ENCODE measurements at places on chromosomes 16 and 17.

DNA sequence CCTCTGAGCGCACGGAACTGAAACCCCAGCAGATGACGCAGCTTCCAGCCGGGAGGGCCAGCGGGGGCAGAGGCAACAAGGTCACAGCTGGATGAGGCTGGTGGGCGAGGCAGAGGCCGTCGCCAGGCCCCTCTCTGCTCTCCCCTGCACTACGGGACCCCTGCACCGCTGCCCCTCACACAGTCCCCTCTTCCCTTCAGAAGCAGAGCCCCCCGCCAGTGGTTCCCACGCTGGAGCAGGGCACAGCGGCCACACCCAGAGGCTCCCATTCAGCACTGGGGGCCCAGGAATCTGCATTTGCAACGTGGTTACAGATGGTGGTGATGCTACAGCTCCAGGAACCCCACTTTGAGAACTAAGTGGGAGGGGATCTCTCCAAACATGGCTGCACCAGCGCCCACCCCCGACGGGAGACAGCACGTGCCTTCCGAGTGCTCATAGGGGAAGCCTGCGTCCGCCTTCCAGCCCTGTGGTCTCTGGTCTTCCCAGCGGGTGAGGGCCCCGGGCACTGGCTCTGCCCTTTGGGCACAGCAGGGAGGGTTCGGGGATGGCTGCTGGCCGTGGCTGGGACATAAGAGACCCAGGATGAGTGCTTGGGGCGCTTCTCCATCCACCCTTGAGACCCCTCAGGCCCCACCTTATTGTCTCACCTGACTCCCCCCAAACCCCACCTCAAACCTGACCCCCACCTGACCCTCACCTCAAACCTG, 4.7 kb upstream of the RAB40B start:
- DNase-seq = no peak

- DNase-seq = peak; percentile 59
These were observed at the start of gene PIGQ for GRCh38 chr16:569445-570254. Gene PIGQ (plus strand): TSS chr16:569968. CDS start chr16:574075, 4,107 bp downstream.

- no peak for DNase-seq
These were observed at the start of gene MYH8 for GRCh38 chr17:10421900-10422542. Gene MYH8 (minus strand): TSS chr17:10421950. CDS start chr17:10420227, 1,723 bp downstream.

- DNase-seq = no peak
These were observed 218.2 kb downstream of the TMEM114 start for GRCh38 chr16:8372141-8372540.

DNA sequence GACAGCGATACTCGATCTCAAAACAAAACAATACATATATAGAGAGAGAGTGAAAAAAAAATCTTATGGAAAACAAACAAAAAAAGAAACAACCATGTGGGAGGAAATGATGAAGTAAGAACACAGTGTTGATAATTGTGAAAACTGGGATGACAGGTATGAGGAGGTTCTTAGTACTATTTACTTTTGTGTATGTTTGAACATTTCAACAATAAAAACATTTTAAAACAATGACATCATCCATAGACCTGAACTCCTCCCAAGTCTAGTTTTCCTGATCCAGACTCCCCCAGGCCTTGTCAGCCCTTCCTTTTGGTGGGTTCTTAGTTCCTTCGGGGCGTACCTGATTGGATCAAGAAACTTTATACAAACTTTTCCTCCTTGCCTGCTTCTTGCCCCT, 51.7 kb downstream of the CCDC42 start:
- no peak for DNase-seq

GRCh38 chr17:61010661-61011170, 333.1 kb downstream of the BCAS3 start:
- DNase-seq = no peak

DNA sequence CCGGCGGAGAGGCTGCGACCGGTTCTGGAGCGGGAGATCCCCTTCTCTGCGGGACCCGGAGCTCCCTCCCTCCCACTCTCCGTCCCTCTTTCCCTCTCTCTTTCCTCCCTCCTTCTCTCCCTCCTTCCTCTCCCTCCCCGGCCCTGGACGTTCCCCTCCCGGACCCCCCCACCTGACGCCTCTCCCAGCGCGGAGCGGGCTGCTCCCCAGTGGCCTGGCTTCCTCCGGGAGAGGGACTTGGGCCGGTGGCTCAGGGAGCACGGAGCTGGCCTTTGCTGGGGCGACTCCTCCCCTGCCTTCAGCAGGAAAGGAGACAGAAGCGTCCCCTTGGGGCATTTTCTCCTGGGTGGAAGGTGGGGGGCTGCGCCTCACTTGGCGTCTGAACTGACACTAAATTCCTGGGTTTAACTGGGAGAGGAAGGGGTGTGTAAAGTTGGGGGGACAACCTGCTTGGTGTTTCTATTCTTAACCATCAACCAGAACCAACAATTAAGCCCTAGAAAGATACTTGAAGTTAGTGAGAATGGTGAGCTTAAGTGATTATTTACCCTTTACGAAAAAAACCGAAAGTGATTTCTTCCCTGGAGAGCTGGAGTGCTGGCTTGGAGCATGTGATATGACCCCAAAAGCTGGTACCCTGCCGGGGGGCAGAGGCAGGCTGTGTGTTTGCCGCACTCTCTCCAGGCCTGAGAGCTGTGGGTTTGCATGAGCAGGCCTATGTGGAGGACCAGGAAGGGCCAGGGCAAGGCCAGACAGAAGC, 775 bp downstream of the SPIRE2 start:
- DNase-seq = no peak

- no peak for DNase-seq
These were observed 394.9 kb upstream of the SALL1 start for GRCh38 chr16:51545951-51546350.

DNA sequence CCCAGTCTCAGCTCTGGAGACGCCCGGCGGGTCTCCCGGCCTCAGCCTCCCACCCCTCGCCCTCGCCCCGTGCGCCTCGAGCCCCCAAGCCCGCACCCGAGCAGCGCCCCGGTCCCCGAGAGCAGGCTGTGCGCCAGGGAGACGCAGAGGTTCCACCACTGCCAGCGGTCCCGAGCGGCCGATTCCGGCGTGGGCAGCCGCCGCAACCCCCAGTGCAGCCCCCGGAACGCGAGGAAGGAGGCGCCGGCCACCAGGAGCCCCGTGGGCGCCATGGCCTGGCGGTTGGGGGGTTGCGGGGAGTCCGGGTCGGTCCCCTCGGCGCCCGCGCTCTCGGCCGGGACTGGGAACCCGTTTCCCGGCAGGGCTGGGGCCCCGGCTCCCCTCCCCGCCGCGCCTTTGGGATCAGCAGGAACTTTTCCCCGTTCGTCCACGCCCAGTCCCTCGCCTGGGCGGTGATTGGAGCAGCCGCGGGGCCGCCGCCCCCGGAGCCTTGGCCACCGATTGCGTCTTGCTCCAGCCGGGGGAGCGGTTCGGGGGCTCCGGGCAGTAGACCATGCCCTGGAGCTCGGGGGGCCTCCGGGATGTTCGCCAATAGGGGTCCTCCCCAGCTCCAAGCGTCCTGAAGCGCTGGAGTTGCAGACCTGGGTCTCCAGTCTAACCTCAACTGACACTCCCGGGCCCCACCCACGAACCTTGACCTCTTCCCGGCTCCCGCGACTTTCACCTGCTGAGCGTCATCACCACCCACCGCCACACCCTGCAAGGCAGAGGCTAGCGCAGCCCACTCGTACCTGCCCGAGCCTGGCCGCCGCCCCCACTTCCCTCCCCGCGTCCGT, at the start of gene TLCD2:
TSS of gene TLCD2 (minus strand) at position 407 of the 836 bp plus-strand sequence. CDS start at position 272, 135 bp downstream.
- DNase-seq = no peak

DNA sequence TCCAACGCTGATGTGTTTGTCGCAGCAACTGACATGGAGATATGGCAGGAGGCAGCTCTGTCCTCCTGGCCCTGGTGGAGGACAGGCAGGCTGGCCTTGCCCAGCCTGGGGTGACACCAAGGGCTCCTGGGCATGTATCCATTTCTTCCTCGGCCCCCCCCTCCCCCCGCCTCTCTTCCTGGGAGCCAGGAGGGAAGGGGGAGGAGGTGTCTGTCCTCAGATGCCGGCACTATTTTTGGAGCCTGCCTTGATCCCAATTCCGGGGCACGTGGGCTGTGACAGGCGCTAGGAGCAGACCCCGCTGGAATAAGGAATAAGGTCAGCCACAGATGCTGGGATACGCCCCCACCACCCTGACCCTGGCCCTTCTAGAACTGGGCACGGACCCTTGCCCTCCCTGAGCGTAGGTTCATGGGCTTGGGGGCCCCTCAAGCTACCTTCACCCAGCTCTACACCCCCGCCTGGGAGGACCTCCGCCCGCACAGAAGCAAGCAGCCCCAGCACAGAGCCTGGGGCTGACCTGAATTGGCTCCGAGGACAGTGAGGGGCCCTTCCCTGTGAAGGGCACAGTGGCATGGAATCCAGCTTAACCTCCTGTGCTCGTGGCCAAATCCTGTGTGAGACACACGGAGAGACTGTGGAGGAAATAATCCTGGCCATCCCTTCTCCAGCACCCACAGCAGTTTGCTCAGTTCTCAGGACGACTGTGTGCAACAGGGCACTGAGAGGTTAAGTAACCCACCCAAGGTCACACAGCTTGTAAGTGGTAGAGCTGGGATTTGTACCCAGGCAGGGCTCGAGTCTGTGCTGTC, 24.1 kb downstream of the SEC14L5 start:
- no peak for DNase-seq

DNA sequence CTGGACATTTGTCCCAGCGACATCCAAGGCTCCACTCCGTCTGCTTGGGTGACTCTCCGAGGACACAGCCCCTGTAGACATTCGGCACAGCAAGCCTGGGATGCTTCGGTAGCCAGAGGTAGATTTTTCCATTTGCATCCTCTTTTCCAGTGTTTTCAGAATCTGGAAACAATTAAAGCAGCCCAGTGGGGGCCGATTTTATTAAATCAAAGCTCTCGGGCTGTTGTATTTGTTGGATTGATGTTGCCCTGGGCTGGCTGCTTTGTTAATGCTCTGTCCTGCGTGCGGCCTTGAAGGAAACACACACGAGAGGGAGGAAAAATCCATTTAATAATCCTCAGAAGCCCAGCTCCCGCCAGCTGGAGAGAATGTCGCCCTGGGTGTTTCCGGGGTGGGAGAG, 158.1 kb upstream of the CIBAR2 start:
- DNase-seq = no peak

- DNase-seq = no peak
These were observed 24.6 kb downstream of the CEP112 start for GRCh38 chr17:66167189-66167815.

DNA sequence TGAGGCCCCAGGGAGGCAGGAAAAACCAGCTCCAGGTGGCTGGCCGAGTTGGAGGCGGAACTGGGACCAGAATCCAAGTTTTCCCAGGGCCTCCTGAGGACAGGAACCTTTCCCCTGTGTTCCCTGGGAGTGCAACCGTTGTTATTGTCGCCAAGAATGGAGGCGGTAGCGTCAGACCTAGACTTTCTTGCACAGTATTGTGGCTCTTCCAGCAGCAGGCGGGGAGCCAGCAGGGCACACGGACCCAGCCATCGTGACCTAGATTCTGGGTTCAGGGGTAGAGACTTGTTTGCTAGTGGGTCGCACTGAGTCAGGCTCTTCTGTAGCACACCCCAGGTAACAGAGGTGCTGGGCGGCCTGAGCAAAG, 667 bp upstream of the KIF19 start:
- DNase-seq = no peak

DNA sequence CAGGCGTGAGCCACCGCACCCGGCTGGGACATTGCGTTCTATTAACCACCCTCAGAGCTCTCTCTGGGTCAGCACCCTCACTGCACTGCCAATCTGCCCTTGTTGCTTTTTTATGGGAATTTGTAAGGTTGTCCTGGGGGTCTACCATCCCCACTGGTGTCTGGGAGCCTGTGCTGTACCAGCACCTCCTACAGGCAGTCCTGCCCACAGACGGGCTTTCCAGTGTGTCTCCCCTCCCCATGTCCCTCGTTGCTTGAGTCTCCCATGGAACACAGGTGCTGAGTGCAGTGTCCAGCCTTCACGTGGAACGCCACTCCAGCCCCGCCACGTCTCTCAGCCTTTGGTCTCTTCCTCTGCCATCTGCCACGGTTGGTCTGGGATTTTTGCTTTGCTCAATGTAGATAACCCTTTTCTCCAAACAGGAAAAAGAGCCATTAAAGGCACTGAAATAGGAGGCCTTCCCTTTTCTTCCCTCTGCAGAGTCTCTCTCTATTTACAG, 68.0 kb upstream of the CBX4 start:
- DNase-seq = no peak

GRCh38 chr16:71526111-71526631, at the start of gene CHST4:
Gene CHST4 (plus strand): TSS chr16:71526426. CDS start chr16:71536678, 10,252 bp downstream.
- DNase-seq = no peak

DNA sequence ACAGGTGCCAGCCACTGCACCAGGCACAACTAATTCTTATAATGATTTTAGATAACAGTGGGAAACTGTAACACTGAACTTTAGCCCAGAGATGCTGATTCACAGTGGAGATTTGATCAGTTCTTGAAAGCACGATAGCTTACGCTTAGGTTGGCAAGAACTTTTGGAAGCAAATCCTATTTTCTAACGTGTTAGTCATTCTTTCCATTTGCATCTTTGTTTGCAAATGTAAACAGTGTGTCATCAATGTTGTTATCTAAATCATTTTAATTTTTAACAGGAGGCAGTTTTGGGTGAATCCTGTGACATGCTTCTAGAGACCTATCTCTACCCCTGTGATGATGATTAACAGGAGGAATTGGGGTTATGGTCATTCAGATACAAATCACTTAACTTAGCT, 35.7 kb upstream of the GNA13 start:
- DNase-seq = no peak

- no peak for DNase-seq
These were observed 297 bp upstream of the SLFN13 start for GRCh38 chr17:35448899-35449227.

- DNase-seq = no peak
These were observed 155.6 kb upstream of the CHMP6 start for GRCh38 chr17:80835816-80836657.

- no peak for DNase-seq
These were observed 5.0 kb downstream of the STAT5B start for GRCh38 chr17:42271006-42271778.

DNA sequence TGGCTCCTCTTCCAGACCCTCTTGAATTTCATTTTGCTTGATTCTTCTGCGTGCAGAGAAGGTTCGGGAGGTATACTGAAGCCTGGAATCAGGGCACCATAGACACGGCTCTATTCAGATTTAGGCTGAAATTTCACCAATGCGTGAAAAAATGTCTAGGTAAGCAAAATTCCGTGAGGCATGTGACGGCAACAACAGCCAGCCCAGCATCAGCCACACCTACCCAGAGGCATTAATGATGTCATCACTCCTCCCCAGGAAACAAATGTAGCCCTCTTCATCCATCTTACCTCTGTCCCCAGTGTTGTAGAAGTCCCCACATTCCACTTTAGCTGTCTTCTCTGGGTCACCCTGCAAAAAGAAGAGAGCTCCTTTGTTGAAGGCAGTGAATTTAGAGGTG, 50.8 kb upstream of the ACSM2B start:
- no peak for DNase-seq

- no peak for DNase-seq
These were observed 218.5 kb upstream of the RPL38 start for GRCh38 chr17:73984941-73985340.

GRCh38 chr17:29049541-29050145, 6.7 kb downstream of the PIPOX start:
- DNase-seq = no peak

GRCh38 chr16:87160701-87161337, 156.4 kb downstream of the C16orf95 start:
- DNase-seq = no peak

Measured in stimulated activated CD4-positive, alpha-beta T cell treated with anti-CD3 and anti-CD28 coated beads, Interleukin-12 subunit alpha, Interleukin-12 subunit beta, amount 100 ng/mL, for 48 hours (primary cell).